ENCODE measurements at places on chromosomes 7 and 10. TPM values are rescaled to one million over a fixed set of nuclear protein-coding genes. Genes with fewer than 3 reads are reported as not detected.

DNA sequence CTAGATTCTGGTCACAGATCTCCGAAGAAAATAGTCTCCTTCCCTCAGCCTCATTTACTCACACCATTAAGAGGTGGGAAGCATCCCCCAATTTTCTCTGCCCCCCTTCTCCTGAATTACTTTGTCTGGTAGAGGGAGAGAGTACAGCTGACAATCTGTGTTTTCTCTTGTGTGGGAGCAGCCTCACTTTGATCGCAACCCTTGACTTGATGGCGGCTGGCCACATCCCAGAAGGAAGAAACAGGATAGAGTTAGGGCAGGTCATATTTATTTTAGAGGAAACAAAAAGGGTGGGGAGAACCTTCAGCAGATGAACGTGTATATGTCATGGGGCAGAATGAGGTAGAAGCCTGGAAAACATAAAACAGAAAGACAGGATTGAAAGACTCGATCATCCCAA lies 82.4 kb upstream of the FAM171A1 start:
- H3K4me3 ChIP-seq, result no peak overlapping the region
- no peaks in the 10 kb centered on the region for H3K4me1 ChIP-seq
- DNase-seq, result no peak
- H3K36me3 ChIP-seq, result no peaks in the 10 kb centered on the region
- no peak overlapping the region for H3K27ac ChIP-seq

GRCh38 chr7:113921363-113921762 lies 2.6 kb upstream of the PPP1R3A start:
- DNase-seq, result no peak
- H3K27me3 ChIP-seq, result no peaks in the 10 kb centered on the region
- no peaks in the 10 kb centered on the region for H3K36me3 ChIP-seq
- H3K4me3 ChIP-seq, result no peak overlapping the region
- H3K4me1 ChIP-seq, result no peaks in the 10 kb centered on the region

DNA sequence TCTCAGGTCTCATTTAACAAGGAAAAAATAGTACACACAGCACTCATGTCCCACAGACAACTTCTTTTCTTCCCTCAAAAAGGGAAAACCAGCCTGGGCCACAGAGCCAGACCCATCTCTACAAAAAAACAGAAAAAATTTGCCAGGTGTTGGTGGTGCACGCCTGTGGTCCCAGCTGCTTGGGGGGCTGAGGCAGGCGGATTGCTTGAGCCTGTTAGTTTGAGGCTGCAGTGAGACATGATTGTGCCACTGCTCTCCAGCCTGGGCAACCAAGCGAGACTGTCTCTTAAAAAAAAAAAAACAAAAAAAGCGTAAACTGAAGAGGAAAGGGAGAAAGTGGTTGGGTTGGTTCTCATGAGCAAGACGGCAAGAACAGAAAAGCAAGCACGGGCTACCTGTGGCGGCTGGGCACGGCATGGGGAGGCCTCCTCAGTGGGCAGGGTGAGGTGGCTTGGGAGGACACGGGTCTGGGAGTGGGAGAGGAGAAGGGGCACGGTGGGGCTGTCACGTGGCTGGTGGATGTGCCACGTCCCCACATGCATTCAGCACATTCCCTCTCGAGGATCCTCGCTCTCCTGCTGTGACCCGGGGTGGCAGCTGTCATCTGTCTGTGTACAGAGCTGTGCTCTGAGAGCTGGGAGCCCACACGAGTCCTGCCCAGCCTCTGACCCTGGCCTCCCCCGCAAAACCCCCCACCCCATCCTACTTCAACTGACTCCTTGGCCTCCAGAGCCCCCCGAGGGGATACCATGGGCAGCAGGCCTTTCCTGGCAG lies 219.7 kb downstream of the MLLT10 start:
- H3K4me1 ChIP-seq, result no peaks in the 10 kb centered on the region
- no peaks in the 10 kb centered on the region for H3K27me3 ChIP-seq

The AGAP4 gene
- 10.5 TPM for polyA plus RNA-seq

GRCh38 chr10:100888957-100889356 lies 23.8 kb upstream of the SLF2 start:
- DNase-seq, result no peak
- no peaks in the 10 kb centered on the region for H3K4me1 ChIP-seq
- H3K4me3 ChIP-seq, result no peak overlapping the region
- no peaks in the 10 kb centered on the region for H3K36me3 ChIP-seq

- DNase-seq, result no peak
- no peak overlapping the region for H3K27ac ChIP-seq
- no peaks in the 10 kb centered on the region for H3K4me1 ChIP-seq
- H3K36me3 ChIP-seq, result peaks cover 64% of the 10 kb centered on the region
Measured at GRCh38 chr7:151566897-151567320, 47.2 kb upstream of the RHEB start.
